ENCODE measurements at places on chromosomes 2 and 18.

DNA sequence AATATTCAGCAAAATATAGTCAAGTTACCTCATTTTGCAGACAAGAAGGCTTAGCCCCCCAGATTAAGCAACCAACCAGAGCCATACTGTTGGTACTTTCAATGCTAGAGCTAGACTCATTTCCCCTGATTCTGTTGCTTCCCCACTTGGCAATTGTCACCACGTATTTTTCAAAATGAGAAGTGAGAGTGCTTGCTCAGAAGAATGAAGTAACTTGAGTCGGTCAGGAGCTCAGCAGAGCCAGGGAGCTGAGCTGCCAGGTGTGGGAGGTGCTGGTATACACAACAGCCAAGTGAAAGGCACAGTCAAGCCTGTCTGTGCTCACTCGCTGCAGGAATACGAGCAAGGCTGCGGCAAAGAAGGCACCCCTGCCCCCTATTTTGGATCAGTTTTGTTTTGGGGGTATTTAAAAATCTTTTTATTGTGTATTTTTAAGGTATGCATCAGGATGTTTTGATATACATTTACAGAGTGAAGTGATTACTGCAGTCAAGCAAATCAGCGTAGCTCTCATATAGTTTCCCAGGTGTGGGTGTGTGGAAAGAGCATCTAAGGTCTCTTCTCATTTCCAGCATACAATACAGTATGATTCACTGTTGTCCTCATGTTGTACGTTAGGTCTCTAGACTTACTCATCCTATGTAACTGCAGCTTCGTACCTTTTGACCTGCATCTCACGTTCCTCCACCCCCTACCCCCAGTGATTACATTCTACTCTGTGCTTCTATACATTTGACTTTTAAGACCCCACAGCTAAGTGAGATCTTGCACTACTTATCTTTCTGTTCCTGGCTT, 62.4 kb downstream of the MRPS9 start:
- no peak for DNase-seq

DNA sequence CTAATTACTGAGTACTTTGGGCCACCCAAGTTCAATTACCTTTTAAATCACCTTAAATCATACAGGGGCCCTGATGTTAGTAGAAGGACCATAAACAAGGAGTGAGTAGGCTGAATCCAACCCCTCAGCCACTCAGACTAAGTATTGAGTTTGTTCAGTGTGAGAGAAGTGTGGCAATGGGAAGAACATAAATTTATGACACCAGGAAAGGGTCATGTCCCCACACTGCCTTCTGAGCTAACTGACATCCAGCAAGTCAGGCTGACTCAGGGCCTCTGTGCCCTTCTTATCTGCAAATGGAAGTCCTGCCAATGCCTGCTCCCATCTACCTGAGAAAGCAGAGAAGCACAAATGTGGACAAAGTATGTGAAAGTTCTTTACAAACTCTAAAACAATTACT, 12.9 kb downstream of the PLEKHM3 start:
- DNase-seq: no peak

DNA sequence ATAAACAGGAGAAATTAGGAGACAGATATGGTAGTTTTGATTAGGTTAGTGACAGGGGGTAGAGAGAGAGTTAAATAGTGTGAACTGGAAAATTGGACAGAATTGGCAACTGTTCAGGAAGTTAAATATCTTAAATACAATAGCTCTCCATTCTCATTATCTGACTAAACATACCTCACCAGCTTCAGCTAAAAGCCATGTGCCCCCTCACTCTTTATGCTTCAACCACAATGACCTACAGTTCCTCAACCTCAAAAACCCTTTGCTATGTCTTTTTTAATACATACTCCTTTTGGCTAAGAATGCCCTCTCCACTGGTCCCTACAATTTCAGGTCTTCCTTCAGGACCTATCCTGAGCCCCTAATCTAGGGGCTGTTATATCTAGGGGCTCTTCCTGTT, 740.2 kb upstream of the ZEB2 start:
- DNase-seq: no peak

- no peak for DNase-seq
Observed at GRCh38 chr18:45339810-45340550, 275.3 kb upstream of the SLC14A2 start.

DNA sequence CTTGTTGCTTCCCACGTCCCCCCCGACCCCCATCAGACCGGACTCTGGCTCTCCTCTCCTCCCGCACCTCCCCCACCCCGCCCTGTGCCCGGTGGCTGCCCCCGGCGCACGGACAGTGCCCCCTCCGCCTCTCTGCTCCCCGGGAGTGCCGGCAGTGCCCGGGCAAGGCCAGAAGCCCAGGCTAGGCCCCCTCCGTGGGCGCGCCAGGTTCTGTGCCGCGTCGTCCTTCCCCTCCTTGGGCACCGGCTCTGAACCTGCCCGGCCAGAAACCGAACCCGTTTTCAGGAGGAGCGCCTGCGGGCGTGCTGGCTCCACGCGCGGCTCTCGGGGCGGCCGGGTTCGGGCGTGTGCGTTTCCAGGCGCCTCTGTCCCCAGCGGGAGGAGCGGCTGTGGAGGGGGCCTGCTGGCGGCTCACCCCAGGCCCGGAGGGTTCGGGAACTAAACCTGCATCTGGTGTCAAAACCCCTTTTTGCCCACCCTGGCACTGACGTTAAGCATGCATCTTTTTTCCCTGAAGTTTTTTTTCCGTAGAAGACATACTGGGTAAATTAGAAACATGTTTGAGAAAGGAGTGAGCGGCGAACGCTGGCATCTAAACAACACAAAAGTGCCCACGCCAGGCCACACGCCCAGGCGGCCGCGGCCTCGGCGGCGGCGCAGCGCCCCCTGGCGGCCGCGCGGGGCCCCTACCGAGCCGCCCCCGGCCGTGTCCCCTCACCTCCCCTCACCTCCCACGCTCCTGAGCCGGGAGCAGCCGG, 123.9 kb upstream of the SLC1A4 start:
- DNase-seq: peak; percentile 81

DNA sequence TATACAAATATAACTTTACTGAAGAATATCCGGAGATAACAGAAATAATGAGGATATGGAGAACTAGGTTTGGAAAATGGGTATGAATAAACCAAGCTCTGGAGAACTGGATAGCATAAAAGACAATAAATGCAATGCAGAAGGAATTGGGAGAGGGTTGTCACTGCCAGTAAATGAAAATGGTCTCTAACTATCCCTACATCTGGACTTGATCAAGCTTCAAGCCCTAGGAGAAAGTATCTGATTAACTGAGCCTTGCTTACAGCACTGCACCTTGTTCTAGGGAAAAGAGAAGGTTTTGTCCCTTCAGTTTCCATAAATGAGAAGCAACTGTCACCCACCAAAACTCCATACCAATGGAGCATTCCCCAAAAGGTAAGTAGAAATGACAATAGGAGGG, 514.6 kb upstream of the ZEB2 start:
- DNase-seq: no peak

DNA sequence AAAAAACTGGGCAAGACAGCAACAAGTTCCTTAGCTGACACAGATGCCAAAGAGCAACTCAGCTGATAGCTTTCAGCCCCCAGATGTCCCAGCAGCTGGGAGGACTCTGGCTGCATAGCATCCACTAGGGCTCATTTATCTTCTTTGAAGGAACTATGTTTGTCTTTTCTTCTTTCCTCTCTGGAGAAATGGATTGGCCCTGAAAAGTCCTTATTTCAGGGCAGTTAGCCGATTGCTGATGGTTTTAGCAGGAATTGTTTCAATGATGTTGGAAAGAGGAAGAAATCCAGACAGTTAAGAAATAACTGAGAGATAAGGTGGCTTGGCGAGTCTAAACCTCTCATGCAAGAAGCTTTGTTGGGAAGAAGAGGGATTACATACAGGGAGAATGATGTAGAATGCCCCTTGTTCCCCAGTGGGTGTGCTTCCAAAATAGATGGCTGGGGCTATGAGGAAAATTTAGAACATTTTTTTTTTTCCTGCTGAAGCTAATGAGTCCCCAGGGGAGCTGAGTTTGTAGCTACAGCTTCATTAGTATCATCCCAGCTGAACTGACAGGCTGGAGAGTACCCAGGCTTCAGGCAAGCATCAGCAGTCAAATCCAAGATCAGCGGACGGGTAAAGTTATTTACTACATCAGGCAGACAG, 33.6 kb upstream of the SERPINE2 start:
- DNase-seq: no peak

DNA sequence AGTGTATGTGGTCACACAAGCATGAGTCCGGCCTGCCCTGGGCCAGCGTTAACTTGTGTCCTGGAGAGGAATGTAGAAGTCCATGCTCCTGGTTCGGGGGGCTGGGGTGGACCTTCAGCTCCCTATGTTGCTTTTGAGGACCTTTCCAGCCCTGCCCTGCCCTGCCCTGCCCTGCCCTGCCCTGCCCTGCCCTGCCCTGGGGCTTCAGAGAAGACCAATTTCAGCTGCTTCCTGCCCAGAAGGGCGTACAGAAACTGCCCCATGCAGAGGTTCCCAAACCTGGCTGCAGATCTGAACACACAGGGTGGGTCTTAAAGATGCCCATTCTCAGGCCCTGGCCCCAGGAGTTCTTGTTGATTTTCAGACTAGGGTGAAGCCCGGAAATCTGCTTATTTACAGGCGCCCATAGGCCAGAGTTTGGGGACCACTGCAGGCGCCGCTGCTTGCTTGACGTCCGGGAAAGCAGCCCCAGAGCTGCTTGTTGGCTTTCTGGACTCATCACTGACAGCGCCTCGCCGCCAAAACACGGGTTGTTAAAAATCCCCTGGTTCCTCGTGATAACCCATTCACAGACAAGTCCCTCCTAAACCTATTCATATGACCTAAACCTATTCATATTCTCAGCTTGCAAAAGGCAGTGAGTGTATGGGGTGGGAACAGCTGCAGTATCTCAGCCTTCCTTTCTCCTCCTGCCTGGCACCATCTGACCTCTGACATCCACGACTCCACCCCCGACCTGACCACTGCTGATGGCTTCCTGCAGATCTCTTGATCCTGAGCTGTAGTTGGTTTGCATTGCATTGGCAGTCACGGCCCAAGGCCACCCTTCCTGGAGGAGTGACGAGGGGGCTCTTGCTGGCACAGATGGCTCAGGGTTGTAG, 198.3 kb downstream of the GLI2 start:
- DNase-seq: no peak

DNA sequence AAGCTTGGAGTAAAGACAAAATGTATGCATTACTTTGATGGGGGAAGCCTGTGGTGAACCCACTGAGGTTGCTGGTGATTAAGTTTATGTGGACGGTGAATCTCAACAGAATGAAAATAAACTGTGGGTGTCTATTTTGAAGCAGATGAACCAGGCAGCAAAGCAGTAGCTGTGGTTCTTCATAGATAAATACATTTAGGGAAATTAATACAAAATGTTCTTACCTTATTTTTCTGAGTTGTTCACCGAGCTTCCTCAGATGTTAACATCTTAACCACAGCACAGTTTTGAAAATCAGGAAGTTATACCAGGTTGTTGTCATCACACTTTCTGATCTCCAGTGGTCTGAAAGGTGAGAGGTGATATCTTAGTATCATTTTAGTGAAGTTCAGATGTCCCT, 53.9 kb downstream of the NCK2 start:
- DNase-seq: no peak

DNA sequence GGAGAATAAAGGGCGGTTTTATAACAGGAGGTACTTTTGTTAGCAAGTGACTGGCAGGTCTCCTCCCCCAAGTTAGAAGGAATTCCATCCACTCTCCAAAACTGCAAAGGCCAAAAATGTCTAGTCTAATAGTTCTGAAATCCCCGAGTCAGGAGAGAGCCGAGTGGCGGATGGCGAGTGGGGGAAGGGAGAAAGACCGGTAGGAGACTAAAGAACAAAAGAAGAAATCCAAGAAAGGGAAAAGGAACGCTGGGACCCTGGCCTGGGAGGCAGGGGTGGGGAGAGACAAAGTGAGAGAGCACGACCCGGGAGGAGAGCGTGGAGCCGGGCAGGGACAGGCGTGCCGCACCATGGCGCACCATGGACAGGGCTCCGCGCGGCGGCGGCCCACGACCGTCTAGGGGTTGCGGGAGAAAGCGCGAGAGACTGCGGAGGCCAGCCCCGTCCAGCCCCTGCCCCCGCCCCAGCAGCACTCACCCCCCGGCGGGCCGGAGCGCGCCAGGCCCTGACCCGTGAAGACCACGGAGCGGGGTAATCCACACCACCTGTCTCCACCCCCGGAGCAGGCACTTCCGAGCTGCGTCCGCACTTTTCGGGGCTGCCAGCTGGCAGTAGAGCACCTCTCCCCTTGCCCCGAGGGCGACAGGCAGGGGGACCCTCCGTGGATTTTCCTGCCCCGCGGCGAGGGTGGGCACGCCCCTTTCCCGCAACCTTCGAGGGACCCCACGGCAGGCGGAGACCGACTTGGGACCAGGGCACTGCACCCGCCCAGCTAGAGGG, 1.6 kb downstream of the CDH2 start:
- DNase-seq: no peak

DNA sequence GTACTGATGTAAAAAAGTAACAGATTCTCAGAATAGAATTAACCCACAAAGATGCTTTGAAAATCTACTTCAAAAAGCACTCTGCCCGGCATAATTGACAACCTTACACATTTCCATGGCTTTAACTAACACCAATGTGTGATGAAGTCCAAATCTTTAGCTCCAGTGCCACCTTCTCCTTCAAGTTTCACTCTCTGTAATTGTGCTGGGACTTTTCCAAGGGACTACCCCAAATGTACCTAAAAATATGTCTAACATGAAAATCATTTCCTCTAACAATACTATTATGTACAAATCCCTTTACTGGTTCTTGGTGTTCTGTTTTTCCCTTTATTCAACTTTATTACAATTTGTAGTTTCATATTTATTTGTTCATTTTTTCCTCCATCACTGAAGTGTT, 20.6 kb upstream of the UBE2E3 start:
- no peak for DNase-seq

GRCh38 chr2:151670346-151670745, 63.9 kb downstream of the NEB start:
- DNase-seq: no peak

DNA sequence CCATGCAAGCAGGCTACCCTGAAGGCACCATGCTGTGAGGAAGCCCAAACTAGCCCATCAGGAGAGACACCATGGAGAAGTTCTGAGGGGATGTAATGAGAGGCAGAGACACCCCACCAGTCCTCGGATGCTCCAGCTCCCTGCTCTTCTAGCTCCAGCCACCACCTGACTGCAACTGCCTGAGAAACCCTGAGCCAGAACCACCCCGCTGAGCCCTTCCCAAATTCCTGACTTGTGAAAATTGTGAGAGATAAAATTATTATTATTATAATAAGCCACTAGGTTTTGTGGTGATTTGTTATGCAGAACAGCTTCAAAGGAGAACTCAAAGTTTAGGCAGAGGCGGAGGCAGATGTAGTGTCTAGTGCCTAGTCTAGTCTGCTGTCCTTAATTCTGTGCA, 67.1 kb upstream of the HK2 start:
- DNase-seq: no peak

- no peak for DNase-seq
Observed at GRCh38 chr2:29782549-29783458, 138.6 kb downstream of the ALK start.

Data from pancreas (tissue), 10 donors.